NCI-H2081 treated with DMSO at 0.1 percent for 48 hours (cell line): ENCODE measurements at places on chromosomes 16 and 17.

- no peak for DNase-seq
These were observed 84.7 kb downstream of the MRC2 start for GRCh38 chr17:62712171-62712581.

GRCh38 chr16:83948914-83949723 lies 3.9 kb upstream of the OSGIN1 start:
- no peak for DNase-seq

DNA sequence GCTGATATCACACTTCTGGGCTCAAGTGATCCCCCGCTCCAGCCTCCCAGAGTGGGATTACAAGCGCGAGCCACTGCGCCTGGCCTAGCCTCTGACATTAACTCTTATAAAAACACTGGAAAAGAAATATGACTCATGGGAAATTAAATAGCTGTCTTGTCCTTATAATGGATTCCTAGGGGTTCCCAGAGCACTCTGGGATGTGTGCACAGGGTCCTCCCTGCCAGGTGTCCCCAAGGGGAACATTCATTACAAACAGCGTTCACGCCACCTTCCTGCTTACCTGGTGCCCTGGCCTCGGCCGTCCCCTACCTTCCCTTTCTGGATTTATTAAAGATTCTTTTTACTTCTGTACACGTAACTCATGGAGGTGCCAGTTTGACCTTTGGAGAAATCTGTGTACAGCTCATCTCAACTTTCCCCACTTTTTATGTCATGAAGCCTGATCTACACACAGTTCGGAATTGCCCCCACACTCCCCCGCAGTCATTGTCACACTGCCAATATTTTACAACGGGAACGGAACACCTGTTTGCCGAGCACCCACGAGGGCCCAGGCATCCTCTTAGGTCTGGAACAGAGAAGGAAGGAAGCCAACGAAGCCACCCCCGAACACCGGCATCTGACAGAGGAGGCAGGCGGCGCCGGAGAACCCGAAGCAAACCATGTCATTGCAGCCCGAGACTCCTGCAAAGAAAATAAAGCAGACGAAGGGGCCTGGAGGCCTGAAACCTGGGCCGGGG lies 39.7 kb upstream of the MEAK7 start:
- DNase-seq = peak; percentile 21

- DNase-seq = no peak
These were observed 27.3 kb upstream of the ABCC12 start for GRCh38 chr16:48182979-48183537.

- no peak for DNase-seq
These were observed 11.8 kb upstream of the SLFN13 start for GRCh38 chr17:35460354-35460851.

DNA sequence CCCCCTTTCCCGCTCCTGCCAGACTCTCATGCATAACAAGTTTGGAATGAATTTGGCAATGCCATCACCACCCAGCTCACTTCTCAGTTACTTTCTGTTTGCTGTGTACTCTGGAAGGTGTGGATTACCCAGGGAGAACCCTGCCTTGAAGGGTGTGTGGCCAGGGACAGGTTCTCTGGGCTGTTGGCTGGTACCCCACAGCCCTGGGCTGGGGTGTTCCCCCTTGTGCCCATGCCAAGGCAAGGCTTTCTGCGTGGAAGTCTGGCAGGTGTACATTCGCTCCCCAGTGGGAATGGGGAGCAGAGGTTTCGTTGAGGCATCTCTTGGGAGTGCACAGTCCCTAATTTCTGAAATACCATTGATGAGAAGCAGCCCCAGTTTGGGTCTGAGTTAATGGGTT lies 187.7 kb downstream of the CCDC182 start:
- DNase-seq = no peak

- DNase-seq = no peak
These were observed 2.4 kb downstream of the PPM1D start for GRCh38 chr17:60602385-60602742.

- DNase-seq = no peak
These were observed 12.3 kb upstream of the SPN start for GRCh38 chr16:29650771-29651170.

DNA sequence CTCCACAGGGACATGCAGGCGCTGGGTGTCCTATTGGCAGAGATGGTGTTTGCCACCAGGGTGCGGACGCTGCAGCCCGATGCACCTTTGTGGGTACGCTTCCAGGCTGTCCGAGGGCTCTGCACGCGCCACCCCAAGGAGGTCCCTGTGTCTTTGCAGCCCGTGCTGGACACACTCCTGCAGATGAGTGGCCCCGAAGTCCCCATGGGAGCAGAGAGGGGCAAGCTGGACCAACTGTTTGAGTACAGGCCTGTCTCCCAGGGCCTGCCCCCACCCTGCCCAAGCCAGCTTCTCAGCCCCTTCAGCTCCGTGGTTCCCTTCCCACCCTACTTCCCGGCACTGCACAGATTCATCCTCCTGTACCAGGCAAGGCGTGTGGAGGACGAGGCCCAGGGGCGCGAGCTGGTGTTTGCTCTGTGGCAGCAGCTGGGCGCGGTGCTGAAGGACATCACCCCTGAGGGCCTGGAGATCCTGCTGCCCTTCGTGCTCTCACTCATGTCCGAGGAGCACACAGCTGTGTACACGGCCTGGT lies 2.8 kb downstream of the WDR81 start:
- DNase-seq = no peak

GRCh38 chr17:67481808-67482207 lies 104.7 kb downstream of the PITPNC1 start:
- DNase-seq = no peak

DNA sequence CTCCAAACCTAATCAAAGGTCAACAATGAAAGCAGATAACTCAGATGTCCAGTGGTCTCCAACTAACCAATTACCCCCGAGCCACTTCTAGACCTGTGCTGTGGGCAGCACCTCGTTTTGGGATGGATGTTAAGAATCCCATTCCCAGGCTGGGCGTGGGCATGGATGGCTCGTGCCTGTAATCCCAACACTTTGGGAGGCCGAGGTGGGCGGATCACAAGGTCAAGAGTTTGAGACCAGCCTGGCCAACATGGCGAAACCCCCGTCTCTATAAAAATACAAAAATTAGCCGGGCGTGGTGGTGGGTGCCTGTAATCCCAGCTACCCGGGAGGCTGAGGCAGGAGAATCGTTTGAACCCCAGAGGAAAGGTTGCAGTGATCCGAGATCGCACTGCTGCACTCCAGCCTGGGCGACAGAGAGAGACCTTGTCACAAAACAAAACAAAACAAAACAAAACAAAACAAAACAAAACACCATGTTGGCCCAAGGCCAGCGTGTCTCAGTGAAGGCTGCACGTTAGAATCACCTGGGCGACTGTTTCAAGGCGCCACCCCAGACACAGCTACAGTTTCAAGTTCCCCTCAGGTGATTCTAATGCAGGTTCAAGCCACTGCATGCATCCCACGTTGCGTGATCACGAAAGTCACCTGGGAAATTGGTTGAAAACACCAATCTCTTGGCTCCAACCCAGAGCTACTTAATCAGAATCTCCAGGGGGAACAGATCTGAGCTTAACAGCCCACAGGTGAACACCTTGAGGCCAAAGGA lies 21.3 kb downstream of the COX4I1 start:
- DNase-seq = no peak

GRCh38 chr17:38728290-38728831 lies 1.8 kb upstream of the CISD3 start:
- no peak for DNase-seq

- DNase-seq = no peak
These were observed 17.6 kb downstream of the ABCC1 start for GRCh38 chr16:15966836-15967546.

GRCh38 chr16:29641561-29641960 lies 21.5 kb upstream of the SPN start:
- DNase-seq = no peak

DNA sequence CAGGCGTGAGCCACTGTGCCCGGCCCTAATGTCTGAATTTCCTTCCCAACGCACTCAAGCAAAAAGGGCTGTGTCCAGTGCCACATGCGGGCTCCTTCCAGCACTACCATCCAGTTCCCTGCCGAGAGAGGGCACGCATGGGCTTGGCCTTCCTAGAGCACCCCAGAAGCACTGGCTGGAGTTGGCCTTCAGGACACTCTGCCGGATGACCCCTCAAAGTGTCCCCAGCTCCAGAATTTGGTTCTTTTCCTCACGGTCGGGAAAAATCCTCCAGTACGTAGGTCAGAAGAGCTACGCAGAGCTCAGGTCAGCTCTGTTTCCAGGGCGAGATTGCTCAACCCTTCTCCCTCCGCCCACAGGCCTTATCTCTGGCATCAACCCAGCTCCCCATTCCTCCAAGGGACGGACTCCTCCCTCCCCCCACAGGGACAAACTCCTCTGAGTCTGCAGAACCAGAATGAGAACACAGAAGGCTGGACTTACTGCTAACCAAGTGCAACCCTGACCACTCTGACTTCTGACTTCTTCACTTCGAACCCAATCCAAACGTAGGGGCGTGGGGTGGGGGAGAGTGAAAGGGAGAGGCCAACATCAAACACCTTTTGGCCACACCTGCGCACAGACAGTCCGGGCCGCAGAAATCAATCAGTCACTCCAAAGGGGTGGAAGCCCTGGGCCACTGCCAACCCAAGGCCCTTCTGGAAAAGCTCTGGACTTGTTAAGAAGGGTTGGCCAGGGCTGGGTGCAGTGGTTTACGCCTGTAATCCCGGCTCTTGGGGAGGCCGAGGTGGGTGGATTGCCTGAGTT lies 3.6 kb downstream of the CDC42EP4 start:
- no peak for DNase-seq

GRCh38 chr17:79626156-79626890 lies 15.5 kb upstream of the RBFOX3 start:
- DNase-seq = no peak

DNA sequence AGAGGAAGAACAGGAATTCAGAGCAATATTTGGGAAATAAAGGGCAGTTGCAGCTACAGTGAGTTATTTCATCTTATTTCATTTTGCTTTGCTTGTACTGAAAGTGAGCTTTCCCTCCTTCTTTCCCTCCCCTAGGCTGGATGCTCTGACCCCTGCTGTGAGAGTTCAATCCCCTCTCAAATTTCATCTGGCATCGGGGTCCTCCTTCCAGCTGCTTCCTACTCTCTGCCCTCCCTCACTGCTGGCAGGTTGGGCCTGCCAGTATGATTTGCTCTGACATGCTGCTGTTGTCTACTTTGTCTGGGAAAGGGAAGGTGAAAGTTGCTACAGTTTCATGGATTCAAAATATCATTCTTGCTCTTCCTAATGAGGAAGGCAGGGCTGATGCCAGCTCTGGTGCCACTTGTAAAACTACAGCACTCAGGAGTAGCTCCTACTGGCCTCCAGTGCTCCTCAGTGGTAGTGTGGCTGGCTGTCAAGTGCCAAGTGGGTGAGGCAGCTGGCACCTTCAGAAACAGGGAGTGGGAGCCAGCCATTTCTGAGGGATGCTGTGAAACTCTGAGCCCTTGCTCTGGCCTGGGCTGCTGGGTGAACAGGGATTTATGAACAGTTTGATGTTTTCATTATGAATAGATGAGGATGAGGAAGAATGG lies 408.6 kb downstream of the HAPSTR1 start:
- DNase-seq = no peak

GRCh38 chr17:81665205-81666091 lies 957 bp downstream of the OXLD1 start:
- no peak for DNase-seq

GRCh38 chr17:16342979-16343378 lies 10.3 kb downstream of the CENPV start:
- DNase-seq = no peak

- no peak for DNase-seq
These were observed 73.1 kb downstream of the SREBF1 start for GRCh38 chr17:17763734-17764133.

DNA sequence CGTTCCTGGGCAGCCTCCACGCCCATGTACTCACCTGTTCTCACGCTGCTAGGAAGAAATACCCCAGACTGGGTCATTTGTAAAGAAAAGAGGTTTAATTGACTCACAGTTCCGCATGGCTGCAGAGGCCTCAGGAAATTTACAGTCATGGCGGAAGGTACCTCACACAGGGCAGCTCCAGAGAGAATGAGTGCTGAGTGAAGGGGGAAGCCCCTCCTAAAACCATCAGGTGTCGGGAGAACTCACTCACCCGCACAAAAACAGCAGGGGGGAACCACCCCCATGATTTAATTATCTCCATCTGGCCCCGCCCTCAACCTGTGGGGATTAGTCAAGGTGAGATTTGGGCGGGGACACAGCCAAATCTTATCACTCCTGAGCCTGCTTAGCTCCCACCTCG lies 18.2 kb downstream of the RAB40C start:
- no peak for DNase-seq

- DNase-seq = no peak
These were observed 3.7 kb downstream of the KLHDC4 start for GRCh38 chr16:87762071-87762571.

GRCh38 chr17:68505951-68506350 lies 6.3 kb upstream of the PRKAR1A start:
- DNase-seq = no peak

- no peak for DNase-seq
These were observed 45.8 kb downstream of the SYT17 start for GRCh38 chr16:19213885-19214284.

GRCh38 chr17:38509772-38510420 lies 81.6 kb downstream of the ARHGAP23 start:
- DNase-seq = no peak

GRCh38 chr17:13560935-13561334 lies 40.8 kb downstream of the HS3ST3A1 start:
- DNase-seq = no peak

DNA sequence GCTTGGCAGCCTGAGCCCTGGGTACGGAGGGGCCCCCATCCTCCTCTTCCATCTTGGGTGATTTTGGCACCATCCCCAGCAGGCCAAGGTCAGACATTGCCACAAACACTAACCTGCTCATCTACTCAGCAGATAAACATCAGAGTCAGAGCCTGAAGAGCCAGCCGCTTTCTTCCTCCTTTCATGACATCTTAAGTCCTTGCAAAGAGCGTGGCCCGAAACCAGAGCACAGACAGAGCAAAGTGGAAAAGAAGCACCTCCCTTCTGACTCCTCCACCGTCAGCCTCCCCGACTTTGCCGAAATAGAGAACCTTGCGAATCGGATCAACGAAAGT lies 60.4 kb upstream of the RPH3AL start:
- no peak for DNase-seq

DNA sequence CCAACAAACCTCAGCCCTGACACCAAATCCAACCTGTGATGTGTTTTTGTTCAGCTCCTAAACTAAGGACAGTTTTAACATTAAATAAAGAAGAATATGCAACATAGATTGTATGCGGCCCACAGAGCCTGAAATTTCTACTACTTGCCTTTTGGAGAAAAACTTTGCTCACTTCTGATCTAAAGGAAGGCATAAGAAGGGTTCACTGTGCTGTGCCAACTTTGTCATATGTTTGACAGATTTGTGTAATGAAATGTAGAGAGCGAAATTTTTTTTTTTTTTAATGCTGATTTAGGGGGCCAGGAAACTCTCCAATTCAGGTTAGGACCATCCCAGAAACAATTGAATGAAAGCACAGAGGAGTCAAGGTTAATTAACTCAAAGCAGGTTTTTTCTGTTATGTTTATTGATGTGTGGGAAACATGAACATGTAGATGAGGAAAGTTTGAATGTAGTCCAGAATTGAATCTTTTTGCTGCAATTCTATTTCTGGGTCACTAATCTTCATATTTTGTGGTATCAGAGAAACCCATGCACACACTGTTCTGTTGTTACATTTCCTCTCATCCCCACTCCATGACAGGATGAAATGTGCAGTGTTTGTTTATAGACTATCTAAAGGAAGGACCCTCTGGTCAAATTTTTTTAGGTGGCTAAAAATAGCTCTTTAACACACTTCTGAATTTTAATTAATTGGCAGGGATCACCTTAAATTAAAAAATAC lies 71.5 kb downstream of the TAOK1 start:
- DNase-seq = no peak
